ENCODE measurements at places on chromosomes 16 and 17. TPM values are rescaled to one million over a fixed set of nuclear protein-coding genes. Genes with fewer than 3 reads are reported as not detected.

PRSS33 gene
- total RNA-seq, result not detected

TMC7 gene
- 0.51 TPM for total RNA-seq

NOMO2 gene
- 88.9 TPM for total RNA-seq

AOC3 gene
- 0.26 TPM for total RNA-seq

TMEM204 gene
- 10.3 TPM for total RNA-seq
